Endothelial cell (in vitro differentiated cells): ENCODE measurements at places on chromosomes 2 and 18.
A peak's percentile ranks its signal among the peaks of the same experiment; 100 is the strongest.

- DNase-seq: no peak
These were observed 11.4 kb upstream of the MAP3K20 start for GRCh38 chr2:173064151-173064805.

GRCh38 chr18:58196881-58197872 is 153.2 kb downstream of the NEDD4L start:
- no peak for DNase-seq

DNA sequence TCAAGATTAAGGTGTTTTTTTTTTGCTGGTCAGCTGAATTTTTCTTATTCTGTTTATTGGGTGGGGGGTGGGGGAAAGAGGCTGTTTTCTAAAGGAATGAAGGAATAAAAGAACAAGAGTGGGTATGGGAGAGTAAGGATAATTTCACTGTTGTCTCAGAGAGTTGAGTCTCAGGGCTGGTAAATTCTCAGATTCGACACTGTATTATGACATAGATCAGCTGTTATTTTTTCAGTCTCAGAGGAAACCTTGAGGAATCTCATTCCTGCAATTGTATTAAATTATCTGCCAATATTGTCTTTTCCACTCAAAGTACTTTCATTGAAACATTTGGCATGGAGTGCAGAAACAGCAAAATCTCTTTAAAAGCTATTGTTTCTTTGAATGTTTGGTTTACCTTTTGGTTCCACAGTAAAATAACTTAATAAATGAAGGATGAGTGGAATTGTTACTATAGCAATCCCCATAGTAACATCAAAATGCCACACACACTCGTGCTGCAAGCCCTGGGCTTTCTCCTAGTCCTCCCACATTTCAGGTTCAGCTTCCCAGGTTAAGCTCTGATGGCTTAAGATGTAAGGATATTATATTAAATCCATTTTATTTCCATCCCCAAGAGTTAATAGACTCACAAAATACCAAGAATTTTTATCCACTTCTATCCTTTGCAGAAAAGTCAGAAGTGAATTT is 478.7 kb upstream of the TCF4 start:
- DNase-seq: no peak

- DNase-seq: no peak
These were observed 99.1 kb upstream of the HDAC4 start for GRCh38 chr2:239499726-239500573.

- no peak for DNase-seq
These were observed 1.1 kb upstream of the TET3 start for GRCh38 chr2:73983322-73984202.

- DNase-seq: no peak
These were observed 144.5 kb downstream of the CYP26B1 start for GRCh38 chr2:72003124-72003523.

DNA sequence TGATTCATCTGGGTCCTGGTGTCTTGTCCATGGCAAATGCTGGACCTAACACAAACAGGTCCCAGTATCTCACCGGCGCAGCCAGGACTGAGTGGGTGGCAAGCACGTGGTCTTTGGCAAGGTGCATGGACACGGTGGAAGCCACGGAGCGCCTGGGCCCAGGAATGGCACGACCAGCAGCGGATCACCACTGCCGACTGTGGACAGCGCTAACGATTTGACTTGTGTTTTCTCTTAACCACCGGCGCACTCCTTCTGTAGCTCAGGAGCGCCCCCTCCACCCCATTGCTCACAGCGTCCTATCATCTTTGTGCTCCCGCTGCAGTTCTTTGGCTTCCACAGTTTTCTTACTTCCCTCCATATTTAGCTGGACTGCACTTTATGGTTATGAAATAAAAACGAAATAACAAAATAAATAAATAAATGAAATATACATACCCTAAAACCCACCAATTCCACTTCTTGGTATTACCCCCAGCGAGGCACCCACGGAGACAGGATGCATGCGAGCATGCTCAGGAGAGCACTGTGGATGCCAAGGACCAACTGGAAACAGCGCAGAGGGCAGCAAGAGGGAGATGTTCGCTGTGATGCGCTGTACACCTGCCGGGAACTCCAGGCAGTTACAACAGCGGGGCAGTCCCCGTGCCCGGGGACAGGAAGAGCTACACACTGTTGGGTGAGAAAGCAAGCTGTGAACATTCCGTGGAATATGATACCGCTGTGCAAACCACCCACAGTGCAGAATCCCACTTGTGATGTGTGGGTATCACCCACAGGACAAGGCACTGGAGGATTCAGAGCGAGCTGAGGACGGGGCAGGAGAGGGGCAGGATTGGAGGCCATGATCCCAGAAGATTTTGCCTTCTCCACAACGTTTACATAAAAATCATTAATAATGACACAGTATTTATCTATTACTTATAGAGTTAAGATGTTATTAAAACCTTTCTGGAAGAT is 7.0 kb upstream of the CIDEA start:
- DNase-seq: peak; percentile 66

DNA sequence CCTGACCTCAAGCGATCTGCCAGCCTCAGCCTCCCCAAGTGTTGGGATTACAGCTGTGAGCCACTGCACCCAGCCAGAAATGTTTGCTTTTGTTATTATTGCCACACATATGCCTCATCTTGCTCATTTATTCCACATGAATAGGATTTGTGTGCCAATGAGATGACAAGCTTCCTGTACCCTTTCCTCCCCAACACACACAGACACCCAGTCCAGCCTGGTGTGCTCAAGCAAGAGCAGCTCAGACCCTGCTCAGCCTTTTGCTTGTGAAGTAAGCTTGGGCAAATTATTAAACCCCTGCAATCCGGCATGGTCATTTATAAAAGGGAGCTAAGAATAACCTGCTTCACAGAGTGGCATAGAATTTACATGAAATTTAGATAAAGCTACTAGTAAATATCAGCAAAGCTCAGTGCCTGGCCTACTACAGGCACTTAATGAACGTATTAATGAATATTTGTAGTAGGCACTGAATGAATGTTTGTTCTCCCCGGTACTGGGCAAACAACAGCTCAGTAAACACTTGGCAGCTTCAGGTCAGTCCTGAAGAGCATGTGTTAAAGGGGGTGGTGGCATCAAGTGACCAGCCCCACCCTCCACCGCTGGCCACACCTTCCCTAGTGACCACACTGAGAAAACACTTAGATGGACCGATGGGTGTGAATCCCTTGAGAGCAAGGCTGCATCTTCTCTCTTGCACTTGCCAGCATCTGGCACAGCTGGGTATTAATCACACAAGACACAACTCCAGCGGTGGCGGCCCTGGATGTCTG is 280.2 kb downstream of the SRBD1 start:
- no peak for DNase-seq

- no peak for DNase-seq
These were observed 47.9 kb upstream of the MAPRE2 start for GRCh38 chr18:34993289-34993688.

- DNase-seq: no peak
These were observed 29.4 kb downstream of the TMEM247 start for GRCh38 chr2:46508759-46509158.

DNA sequence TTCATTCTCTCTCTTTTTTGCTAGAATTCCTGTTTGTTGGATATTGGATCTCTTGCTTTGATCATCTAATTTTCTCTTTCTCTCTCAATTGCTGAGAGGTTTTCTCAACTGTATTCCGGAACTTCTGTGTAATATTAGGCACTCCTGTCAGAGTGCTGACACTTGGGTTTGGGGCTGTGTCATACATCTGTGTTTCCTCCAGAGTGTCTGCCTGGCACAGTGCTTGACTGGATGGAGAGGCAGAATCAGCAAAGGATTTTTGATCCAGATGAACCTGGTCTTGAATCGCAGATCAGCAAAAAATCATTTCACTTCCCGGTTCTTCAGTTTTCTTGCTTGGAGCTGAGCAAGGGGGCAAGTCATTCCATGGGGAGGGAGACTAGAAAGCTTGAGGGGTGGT is 87.7 kb upstream of the CXCR4 start:
- no peak for DNase-seq

GRCh38 chr2:114203679-114204078 is 238.8 kb upstream of the DPP10 start:
- no peak for DNase-seq

GRCh38 chr2:938181-939005 is 12.3 kb upstream of the SNTG2 start:
- DNase-seq: no peak

DNA sequence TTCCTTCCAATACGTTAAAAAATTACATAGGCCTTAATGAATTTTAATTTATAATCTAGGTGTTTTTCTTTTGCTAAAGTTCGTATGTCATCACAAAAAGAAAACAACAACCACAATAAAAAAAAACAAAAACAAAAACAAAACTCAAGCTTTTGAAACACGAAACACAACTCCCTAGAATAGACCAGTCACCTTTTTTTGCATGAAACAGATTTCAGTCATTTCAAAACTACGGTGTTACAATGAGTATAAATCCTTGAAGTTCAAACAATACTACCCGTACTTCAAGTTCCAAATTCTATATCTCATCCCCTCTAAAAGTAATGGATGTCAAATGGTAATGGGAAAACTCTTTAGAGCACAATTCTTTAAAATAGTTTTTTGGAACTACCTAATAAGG is 142.4 kb downstream of the CDH2 start:
- DNase-seq: no peak

DNA sequence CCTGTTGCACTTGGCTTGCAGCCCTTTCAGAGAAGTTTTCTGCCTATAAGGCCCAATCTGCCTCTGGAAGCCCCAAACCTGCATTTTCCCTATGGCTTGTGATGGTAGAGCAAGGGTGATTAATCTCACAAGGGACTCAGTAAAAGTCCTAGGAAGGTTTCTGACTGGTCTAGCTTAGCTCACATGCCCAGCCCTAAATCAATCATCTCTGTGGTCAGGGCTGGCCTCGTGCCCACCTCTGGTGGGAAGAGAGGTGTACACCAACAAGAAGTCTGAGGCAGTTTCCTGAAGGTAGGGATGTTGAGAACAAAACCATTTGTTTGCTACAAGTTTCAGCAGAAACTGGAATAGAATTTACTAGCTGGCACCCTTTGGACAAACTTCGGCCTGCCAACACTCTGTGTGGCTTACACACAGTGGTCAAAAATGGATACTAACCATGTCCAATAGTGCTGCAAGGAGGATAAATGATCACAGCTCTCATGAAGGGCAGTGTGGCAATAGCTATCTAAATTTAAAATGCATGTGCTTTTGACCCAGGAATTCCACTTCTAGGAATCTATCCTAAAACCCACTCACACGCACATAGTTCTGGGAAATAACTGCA is 96.4 kb downstream of the EN1 start:
- no peak for DNase-seq

DNA sequence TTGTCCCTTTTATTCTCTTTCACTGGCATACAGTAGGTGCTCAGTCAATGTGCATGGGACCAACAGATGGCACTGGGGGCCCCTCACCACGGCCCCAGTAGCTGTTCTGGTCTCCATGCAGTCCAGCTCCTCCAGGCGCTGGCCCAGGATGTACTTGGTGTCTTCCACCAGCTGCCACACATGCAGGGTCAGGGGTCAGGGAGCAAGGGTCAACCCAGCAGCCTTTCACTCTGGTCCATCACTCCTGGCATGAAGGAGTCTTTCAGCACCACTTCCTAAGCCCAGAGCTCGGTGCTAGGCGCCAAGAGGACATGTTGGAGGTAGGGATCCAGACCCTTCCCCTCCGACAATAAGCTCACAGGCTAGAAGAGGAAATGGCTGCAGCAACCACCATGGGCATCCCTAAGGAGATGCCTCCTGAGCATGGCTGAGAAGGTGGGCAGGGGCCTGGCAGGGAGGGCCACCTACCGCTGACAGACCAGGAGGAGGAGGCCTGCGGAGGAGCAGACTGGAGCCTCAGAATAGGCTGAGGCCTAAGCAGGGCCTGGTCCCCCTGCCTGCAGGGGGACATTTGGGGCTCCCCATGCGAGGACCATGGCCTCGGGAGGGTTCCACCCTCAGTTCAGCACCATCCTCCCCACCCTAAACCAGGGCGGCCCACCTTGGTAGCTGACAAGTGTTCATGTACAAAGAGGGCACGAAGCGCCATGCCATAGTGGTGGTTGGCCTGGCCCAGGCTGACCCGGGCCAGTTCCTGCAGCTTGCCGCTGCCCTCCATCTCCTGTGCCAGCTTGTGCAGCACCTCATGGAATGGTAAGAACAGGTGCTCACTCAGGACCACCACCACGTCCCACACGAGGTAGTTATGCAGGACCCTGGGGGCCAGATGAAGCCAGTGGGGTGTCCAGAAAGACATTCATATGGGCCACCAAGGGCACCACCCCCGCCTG is 10.2 kb downstream of the ALPG start:
- DNase-seq: no peak

DNA sequence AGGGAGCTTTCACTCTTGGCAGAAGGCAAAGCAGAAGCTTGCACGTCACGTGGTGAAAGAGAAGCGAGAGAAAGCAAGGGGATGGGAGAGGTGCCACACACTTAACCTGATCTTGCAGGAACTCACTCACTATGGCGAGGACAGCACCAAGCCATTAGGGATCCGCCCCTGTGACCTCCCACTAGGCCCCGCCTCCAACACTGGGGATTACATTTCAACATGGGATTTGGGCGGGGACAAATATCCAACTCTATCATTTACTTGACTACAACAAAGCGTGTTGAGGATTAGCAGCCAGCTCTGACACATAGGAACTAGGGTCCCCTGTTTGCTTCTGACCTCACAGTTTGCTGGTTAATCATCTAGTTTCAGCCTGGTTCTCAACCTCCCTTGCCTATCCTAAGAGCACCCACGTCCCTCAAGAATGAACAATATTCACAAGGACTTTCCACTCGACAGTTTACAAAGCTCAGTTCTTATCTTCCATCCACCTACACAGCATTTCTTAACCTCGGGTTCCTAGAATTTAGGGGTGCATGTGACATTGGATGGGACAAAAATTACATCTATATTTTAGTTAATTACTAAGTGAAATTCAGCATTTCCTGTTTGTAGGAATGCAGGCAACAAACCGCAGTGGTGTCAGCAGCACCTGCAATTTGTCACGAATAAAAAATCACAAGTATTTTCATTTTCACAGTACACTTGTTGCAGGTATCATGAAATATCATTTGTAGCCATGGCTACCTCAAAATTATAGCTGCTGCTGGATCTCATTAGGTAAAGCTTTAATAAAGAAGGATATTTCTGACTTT is 36.0 kb downstream of the LBH start:
- DNase-seq: no peak

DNA sequence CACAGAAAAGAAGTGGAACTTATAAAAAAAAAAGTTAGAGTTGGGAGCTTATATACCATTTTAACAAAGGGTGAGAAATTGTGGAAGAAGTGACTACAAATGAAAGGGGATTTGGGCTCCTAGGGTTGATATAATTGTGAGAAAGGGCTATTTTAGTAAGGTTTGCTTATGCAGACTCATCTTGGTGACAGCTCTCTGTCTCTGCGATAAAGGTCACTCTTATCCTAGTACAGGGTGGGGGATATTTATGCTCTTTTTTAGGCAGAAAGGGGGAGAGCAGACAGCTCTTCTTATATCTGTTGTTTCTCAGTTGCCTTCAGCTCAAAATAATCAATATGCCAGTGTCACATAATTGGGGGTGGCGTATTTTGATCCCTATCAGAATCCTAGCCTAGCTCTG is 31.3 kb upstream of the CHMP1B start:
- DNase-seq: no peak
